ENCODE measurements at places on chromosomes 7 and 10.

DNA sequence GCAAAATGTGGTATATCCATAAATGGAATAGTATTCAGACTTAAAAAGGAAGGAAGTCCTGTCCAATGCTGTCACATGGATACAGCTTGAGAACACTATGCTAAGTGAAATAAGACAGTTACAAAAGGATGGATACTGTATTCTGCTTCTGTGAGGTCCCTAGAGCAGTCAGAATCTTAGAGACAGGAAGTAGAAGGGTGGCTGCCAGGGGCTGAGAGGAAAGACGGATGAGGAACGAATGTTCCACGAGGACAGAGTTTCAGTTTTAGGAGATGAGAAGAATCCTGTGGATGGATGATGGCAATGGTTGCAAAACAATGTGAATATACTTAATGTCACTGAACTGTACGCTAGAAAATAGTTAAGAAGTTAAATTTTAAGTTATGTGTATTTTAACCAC, 3.8 kb downstream of the PRKCQ start:
- peak overlapping the region; percentile 87 for H3K27ac ChIP-seq
- peaks cover 74% of the 10 kb centered on the region for H3K4me1 ChIP-seq
- H3K36me3 ChIP-seq, result peaks cover 27% of the 10 kb centered on the region
- peak overlapping the region; percentile 76 for H3K4me3 ChIP-seq
- no peak for DNase-seq
- no peaks in the 10 kb centered on the region for H3K27me3 ChIP-seq

DNA sequence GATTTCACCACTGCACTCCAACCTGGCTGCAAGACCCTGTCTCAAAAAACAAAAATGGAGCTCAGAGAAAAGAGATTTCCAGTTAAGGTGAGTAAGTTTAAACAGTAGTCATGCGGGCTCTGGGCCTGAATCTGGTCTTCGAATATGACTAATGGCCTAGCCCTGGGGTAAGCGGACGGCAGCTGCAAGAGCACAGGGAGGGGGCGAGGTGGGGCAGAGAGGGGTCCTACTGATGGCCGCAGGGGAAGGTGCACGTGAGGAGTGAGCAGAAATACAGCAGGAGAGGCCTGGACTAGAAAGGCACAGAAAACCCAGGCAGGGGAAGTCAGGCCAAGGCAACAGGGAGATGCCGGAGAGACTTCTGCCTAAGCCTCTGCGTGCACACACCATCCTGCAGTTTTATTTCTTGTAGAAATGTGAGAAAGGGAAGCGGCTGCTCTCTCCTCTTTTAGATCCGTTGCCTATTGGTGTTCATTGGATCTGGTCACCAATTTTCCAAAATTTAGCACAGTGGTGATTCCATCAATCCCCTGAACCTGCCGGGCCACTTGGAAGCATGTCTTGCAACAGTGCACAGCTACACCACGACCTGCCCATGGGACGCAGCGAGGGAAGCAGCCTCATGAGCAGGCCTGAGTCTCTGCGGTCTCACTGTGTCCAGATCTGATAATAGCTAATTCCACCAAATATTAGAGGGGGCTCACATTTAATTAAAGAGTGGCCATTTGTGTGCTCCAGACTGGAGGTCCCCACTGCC, 139.0 kb downstream of the PAXIP1 start:
- H3K4me1 ChIP-seq, result no peaks in the 10 kb centered on the region
- H3K27me3 ChIP-seq, result peaks cover 2% of the 10 kb centered on the region
- H3K4me3 ChIP-seq, result no peak overlapping the region
- DNase-seq, result no peak
- no peaks in the 10 kb centered on the region for H3K36me3 ChIP-seq

DNA sequence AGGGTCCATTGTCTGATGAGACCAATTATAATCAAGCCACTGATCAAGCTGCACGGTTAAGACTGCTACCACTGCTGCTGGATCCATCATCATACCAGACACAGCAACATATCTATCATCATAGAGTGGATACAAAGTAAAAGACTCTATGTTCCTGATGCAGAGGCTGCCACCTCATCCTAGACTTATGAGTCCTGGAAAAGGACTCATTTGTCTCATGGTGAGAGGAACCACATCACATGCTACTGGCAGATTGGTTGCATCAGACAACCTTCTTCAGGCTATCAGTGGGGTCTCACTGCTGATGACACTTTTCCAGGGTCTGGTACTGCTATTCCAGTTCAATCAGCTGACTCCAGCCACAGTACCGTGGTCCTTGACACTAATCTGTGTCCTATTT, 79.0 kb downstream of the ABI1 start:
- no peak overlapping the region for H3K4me3 ChIP-seq
- H3K27ac ChIP-seq, result peak overlapping the region; percentile 33
- H3K4me1 ChIP-seq, result peaks cover 71% of the 10 kb centered on the region
- peaks cover 11% of the 10 kb centered on the region for H3K36me3 ChIP-seq
- DNase-seq, result no peak

- no peaks in the 10 kb centered on the region for H3K27me3 ChIP-seq
- peak overlapping the region; percentile 88 for H3K27ac ChIP-seq
- no peak for DNase-seq
These were observed 10.1 kb downstream of the OTUD1 start for GRCh38 chr10:23448802-23449570.

DNA sequence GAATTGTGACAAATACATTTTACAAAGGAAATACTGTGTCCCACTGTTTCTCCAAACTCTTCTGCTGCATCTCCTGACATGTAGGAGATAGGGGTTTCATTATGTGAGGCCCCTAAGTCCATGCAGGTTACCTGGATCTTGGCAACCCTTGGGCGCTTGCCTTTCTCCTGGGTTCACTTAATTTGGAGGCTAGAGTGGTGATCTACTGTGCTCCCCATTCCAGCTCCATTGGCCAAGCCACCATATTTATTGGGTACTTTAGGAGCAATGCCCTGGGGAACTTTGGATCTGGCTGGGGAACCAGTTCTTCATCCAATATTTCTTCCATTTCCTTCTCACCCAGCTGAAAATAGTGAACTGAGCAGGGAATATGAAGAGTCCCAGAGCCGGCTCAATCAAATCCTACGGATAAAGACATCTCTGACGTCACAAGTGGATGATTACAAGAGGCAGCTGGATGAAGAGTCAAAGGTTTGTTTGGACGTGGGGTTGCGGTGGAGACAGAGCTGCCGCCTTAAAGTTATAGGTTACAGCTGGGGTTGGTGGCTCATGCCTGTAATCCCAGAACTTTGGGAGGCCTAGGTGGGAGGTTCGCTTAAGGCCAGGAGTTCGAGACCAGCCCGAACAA, 18.5 kb downstream of the MYH16 start:
- no peaks in the 10 kb centered on the region for H3K36me3 ChIP-seq
- no peaks in the 10 kb centered on the region for H3K4me1 ChIP-seq
- no peaks in the 10 kb centered on the region for H3K27me3 ChIP-seq

DNA sequence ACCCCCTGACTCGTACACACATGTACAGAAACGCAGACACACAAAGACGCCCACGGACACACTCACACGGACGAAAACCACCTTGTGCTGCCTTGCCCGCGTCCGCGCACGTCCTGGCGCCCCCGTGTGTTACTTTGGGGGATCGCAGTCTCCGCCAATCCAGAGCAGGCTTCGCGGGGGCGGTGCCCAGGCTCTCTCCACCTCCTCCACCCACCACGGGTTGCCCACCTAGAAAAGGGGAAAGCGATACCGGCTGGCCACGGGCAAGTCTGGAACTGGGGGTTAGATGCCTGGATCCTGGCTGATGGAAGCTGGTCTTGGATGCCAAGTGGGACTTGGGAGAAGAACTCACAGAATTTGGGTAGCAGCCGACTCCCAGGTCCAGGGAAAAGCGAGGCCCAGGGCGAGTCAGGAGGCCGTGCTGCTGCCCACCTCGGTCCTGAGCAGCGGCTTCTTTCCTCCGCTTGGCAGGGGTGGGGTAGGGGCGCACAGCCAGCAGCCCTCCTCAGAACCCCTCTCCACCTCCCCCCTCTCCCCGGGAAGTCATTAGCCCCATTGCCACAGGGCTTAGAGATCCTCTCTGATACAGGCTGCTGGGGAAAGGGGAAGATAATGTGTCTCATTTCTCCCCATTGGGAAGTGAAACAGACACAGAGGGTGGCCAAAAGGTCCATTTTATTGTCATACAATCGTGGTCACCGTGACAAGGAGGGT, 4.6 kb upstream of the VGF start:
- peak overlapping the region; percentile 77 for H3K27ac ChIP-seq
- DNase-seq, result peak; percentile 75
- H3K4me3 ChIP-seq, result peak overlapping the region; percentile 71
- H3K4me1 ChIP-seq, result peaks cover 75% of the 10 kb centered on the region
- peaks cover 3% of the 10 kb centered on the region for H3K36me3 ChIP-seq

DNA sequence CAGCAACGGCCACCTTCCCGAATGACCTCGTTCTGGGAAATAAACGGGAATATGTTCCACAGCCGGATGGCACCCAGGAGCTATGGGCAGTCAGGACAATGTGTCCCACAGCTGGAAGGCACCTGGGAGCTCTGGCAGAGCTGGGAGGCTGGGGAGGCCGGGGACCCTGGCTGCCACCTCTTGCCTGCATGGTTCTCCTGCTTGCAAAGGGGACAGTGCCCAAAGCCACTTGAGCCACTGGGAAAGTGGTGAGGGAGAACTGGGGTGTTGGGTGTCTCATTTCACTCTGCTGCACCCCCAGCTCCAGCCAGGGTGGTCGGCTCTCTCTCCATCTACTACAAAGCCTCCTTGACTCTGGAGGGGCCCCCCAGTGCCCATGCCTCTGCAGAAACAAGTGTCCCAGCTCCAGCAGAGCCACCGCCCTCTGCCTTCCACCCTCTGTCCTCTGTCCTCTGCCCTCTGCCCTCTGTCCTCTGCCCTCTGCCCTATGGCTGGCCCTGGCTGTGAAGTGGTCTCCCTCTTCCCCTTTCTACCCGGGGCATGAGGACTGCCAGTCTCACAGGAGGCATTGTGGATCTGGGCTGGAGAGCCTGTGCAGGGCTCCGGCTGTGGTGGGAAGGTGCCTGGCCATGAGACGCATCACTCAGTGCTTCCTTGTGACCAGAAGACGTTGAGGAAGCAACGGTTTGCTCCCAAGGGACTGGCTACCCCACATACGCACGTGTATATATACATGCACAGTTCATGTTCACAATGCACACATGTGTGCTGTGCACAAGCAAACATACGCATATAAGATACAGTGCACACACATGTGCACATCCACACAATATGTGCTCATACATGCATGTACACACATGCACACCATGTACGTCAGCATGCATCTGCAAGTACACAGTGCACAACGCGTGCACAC, 21.5 kb upstream of the INPP5A start:
- no peaks in the 10 kb centered on the region for H3K36me3 ChIP-seq
- no peak for DNase-seq
- H3K27me3 ChIP-seq, result peaks cover 5% of the 10 kb centered on the region
- no peak overlapping the region for H3K27ac ChIP-seq
- H3K4me1 ChIP-seq, result no peaks in the 10 kb centered on the region
- no peak overlapping the region for H3K4me3 ChIP-seq

DNA sequence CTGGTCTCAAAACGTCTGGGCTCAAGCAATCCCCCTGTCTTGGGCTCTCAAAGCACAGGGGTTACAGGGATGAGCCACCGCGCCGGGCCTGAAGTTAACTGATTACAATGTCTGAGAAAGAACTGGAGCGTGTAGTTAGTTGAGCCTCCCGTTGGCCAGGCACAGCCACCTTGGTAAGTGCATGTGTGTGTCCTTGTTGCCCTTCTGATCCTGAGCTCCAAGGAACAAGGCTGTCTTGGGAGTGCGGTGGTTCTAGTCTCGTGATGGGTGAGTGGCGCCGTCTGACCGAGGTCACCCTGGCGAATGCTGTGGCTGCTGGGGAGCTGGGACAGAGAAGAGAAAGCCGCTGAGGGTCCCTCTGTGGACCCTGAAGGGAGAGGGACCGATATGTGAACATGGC, 50.5 kb downstream of the PITRM1 start:
- peaks cover 44% of the 10 kb centered on the region for H3K36me3 ChIP-seq
- H3K27ac ChIP-seq, result no peak overlapping the region
- DNase-seq, result no peak
- H3K4me1 ChIP-seq, result no peaks in the 10 kb centered on the region
- no peaks in the 10 kb centered on the region for H3K27me3 ChIP-seq

DNA sequence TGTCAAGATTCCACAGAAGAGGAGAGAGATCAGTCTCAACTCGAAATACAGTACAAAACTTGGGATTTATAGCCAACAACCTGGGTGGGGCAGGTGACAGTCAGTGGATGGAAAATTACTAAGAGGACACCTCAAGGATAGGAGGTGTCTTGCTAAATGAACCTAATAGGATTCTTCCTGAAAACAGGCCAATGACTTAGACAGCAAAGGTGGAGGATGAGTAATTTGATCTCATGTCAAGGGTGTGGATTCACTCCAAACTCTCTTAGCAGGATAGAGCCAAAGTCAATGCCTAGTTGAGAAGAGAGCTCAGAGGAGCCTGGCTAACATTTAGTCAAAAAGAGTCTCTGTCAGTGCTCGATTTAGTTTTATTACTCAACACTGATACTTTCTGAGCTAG, 106.7 kb upstream of the INSYN2A start:
- H3K36me3 ChIP-seq, result no peaks in the 10 kb centered on the region
- no peak overlapping the region for H3K27ac ChIP-seq
- H3K4me3 ChIP-seq, result no peak overlapping the region
- DNase-seq, result no peak
- no peaks in the 10 kb centered on the region for H3K4me1 ChIP-seq

GRCh38 chr10:92395271-92395670, 104.3 kb downstream of the MARCHF5 start:
- no peak overlapping the region for H3K27ac ChIP-seq
- no peaks in the 10 kb centered on the region for H3K4me1 ChIP-seq
- no peaks in the 10 kb centered on the region for H3K36me3 ChIP-seq
- no peak for DNase-seq

DNA sequence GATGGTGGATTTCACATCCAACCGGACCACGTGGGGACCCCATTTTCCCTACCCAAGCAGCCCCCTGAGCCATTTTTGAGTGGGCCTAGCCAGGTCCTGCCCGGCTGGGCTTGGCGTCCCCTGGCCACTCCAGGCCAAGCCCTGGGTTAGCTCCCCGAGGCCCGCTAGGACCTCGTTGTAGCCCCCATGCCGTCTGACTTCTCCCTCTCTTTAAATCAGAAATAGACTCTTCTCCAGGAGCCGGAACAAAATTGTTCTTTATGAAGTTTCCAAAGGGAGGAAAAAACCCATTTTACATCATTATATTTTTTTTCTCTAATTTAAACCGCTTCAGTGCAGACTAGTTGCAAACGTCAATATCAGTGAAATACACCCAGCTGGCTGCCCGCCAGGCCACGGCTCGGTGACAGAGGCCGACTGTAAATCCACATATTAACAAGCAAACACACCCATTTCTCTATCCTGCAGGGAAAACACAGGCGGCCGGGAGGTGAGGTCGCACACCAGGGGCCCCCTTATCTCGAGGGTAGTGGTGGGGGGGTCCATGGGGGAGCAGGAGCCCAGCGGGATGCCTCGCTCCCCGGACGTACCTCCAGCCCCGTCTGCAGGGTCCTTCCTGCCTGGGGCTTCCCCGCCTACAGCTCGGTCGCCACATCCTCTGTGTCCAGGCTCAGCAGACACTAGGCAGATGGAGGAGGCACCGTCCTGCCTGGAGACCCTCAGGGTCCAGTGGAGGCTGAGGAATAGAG, 72.7 kb downstream of the ELFN1 start:
- peaks cover 2% of the 10 kb centered on the region for H3K27me3 ChIP-seq
- H3K4me3 ChIP-seq, result no peak overlapping the region
- no peaks in the 10 kb centered on the region for H3K36me3 ChIP-seq
- DNase-seq, result no peak
- no peaks in the 10 kb centered on the region for H3K4me1 ChIP-seq

Measured in activated T-helper 1 cell treated with anti-CD3 and anti-CD28 coated beads, Interleukin-12 subunit alpha, Interleukin-12 subunit beta, Interleukin-2, Interleukin-4 antibody, amounts not matched to agents 30 ng/mL and 10 ng/mL and 1 ng/mL, durations not matched to agents 14 hours and 24 hours and 36 hours (primary cell).